ENCODE measurements at places on chromosomes 7 and 10.
A peak's percentile ranks its signal among the peaks of the same experiment; 100 is the strongest.

GRCh38 chr10:70139997-70140250, 6.6 kb downstream of the TYSND1 start:
- no peak for DNase-seq

GRCh38 chr10:98886686-98887085, 349.0 kb downstream of the HPSE2 start:
- DNase-seq = no peak

DNA sequence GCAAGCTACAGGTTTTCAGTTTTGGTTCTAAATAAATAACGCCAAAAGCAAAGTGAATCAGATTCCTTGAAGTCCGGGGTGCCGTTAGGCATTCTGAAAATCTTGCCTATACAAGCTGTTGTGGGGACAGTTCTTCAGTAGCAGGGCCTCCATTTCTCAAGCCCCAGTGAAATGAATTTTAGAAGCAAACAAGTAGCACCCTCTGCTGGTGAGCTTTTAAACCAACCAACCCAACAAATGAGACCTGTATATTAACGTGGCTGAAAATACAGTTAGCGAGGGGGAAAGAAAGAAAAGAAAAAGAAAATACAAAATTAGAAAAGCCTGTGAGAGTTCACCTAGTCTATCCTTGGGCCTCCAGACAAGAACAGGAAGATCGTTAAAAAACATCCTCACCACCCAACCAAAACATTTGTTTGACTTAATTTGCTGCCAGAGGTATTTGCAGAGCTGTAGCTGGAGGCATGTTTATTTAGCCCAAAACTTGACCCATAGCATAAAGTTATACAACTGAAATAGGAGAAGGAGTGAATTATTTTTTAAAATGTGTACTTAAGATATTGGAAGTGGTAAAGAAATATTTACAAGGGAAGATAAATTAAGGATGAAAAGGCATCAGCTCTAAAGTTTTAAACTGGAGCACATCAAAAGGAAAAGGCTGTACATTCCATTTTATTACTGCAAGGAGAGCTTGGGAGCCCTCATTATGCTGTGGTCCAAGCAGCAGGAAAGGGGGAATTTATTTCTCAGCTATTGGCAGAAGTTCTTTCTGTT, 98.9 kb downstream of the DYNC1I1 start:
- DNase-seq = no peak

GRCh38 chr10:114470956-114471905, 66.9 kb upstream of the AFAP1L2 start:
- peak; percentile 58 for DNase-seq

DNA sequence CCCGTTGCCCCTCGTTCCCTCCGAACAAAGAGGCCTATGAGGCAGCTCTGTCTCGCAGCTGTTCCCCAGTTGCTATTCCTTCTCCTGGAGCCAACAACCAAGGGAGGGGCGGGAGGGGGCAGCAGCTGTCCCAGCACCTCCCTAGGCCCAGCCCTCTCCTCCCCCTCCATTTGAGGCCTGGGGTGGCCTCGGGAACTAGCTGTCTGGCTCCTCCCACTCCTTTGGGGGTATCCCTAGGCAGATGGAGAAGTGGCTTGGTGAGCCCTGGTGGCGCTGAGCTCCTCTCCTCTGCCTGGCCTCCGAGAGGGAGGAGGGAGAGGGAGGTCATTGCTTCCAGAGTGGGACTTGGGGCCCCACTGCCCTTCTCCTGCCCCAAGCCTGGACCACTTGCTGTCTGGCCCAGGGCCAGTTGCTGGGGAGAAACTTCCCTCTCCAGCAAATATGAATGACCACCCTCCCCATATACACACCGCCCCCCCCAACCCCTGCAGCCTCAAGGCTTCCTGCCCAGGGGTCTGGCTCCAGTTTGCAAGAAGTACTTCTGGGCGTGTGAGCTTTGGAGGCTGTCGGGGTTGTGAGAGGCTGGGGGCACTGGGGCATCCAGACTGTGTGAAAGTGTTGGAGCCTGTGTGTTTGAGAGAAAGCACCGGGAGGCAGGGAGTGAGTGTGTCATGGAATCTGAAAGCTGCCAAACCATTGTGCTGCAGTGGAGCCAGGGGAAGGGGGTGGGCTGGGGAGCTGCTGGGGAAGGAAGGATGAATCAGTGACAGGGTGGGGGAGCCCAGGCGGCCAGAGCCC, 3.1 kb downstream of the FLNC start:
- no peak for DNase-seq

DNA sequence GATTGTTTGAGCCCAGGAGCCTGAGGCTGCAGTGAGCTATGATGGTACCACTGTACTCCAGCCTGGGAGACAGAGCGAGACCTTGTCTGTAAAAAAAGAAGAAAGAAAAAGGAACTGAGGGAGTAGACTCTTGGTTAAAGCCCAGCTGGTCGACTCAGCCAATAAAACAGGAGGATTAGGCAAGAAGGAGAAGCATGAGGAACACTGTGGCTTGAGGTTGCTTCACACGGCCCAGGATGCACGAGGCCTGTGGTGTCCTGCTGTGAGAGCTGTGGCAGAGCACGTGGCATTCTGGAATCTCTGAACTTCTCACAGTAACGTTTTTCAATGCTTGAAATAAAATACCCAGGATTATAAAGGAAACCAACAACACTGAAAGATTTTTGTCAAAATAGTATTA, 93.3 kb downstream of the CUL2 start:
- no peak for DNase-seq

DNA sequence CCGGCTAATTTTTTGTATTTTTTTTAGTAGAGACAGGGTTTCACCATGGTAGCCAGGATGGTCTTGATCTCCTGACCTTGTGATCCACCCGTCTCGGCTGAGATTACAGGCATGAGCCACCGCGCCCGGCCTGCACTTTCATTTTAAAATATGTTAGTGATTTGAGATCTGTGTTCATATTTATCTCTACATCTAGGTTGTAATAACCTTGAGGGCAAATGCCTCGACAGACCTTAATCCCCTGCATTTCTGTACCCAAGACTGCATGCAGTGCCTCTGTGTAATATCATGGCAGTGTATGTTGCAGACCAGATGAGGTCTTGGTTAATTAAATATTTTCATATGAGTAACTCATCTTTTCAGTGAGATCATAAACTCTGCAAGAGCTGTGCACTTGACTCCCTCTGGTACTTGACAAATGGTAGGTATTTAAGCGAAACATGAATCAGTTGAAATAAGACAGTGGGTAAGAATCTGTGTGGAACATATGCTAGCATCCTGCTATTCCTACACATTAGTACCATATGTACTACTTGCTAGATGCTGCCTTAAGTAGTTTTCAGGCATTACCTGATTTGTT, 673.9 kb upstream of the ANKRD30A start:
- no peak for DNase-seq

DNA sequence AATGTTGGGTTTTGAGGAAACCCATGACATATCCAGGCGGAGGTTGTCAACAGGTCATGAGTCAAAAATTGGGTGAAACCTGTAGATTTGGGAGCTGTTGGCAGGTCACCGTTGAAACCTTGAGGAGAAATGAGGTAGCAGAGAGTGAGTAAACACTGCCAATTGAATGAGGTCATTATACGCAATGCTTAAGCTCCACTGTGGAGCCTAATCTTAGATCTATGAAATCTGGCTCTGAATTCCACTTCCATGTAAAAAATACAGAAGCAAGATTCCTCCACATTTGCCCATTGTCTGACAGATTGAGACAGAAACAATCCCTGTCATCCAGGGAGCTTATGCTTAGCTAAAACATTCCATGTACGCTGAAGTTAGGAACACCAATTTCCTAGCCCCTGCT, 76.0 kb upstream of the IL6 start:
- DNase-seq = no peak

- no peak for DNase-seq
These were observed 10.6 kb upstream of the LYZL2 start for GRCh38 chr10:30639946-30640786.

- DNase-seq = no peak
These were observed 2.0 kb upstream of the TBXAS1 start for GRCh38 chr7:139827042-139827441.

DNA sequence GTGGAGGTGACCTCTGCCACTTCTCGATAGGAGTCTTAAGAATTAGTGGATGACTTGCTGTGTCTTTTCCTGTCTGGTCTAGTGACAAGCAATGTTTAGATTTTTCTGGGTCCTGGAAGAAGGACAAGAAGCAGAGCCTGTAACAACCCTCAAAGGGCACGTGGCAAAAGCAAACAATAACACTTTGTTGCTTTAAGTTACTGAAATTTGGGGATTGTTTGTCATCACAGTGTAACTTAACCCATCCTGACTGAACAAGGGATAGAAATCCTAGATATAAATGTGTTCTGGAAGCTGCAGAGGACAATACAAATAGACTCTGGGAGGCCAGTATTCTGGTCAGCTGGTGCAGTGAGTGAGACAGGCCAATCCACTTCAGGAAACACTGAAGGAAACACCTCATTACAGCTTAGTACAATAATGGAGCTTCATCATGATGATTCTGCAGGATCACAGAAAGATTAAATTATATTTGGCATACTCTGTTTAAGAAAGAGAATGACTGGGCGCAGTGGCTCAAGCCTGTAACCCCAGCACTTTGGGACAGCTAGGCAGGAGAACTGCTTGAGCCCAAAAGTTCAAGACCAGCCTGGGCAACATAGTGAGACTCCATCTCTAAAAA, 23.3 kb downstream of the ENKUR start:
- no peak for DNase-seq

GRCh38 chr7:45563941-45564461, 10.2 kb upstream of the ADCY1 start:
- DNase-seq = no peak

DNA sequence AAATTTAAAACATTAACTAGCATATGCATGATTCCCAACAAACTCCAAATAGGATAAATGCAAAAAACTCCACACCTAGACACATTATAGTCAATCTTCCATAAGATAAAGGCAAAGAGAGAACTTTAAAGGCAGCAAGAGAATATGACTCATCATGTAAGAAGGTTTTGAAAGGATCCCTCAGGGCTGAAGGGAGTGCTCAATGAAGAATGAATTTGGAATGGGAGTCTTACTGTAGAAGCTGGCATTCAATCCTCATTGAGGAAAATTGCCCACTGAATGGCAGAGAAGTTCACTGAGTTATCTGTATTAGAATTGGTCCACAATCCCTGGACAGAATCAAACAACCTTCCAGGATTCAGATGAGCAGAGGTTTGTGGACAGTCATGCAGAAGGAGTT, 26.1 kb upstream of the ZNF365 start:
- no peak for DNase-seq
